ENCODE measurements at places on chromosomes 4 and X.
A peak's percentile ranks its signal among the peaks of the same experiment; 100 is the strongest.

- peak; percentile 54 for DNase-seq
Observed at GRCh38 chrX:119887721-119888425, 7.8 kb upstream of the AKAP14 start.

DNA sequence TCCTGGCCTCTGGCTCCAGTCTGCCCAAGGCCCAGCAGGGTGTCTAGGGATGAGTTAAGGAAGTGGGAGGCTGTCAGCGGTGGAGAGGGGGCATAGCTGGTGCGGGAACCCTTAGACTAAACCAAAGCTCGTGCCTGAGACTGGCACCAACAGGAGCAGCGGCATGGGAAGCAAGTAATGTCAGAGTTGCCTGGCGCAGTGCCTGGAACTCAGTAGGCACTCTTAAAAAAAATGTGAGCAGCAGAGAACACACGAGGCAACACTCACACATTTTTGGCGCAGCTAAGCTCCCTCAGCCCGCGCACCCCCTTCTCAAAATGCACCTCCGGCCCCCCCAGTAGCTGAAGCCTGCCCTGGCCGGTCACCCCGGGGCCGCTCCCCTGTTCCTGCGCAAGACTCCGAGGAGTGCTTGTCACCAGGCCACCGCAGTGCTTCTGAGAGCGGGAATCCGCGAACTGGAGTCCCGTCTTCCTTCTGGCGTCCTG is 583 bp downstream of the GABRE start:
- DNase-seq = no peak

DNA sequence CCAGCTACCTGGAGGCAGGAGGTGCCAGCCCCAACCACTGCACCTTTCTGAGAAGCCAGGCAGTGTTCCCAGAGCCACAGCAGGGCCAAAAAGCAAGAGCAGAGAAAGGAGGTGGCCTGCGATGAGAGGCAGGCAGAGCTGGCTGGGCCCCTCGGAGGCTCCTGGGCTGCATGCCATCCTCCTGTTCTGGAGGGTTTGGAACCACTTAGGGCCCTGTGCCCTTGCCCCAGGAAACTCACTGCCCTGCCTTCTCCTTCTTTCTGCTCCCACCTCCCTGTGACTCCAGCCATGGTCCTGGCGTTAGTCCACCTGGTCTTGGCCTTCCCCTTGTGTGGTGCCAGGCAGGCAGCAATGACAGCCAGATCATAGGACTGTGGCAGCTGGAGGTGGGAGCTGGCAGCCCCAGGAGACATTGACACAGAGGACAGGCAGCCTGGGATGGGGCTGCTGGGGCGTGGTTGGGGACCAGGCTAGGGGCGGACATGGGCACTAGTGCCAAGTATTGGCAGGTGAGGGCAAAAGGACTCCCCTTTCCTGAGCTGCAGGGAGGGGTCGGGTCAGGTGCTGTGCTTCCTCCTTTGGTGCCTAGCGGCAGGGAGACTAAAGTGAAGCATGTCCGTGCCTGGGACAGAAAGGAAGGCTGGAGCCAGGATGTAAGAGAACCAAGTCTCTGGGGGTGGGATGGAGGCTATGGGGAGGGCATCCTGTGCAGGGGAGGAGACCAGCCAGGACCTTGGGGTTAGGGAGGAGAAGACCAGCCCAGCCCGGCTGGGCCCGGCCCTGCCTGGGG is 1.4 kb downstream of the APLN start:
- no peak for DNase-seq

DNA sequence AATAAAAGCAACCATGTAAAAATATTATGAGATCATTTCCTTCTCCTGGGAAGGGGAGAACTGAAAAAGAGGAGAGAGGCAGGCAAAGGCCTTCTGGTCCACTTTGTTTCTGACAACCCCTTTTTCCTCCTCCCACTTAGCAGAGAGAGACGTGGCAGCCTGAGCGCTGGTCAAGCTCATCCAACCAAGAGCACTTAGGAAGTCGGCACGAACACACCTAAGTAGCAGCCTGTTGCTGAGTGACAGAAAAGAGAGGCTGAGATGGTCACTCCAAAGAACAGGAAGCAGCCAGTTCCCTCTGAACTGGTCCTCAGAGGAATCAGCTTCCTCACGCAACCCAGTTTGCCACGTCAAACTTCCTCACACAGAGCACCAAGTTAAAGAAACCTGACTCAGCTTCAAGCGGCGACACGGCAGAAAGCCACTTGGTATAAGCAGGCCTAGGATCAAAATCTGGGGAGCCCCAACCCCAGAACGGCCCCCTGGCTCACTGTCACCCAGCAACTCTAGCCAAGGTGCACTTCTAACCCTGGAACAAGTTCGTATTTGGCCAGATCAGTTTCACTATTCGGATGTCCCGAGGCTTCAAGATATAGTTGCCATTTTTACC is 861 bp downstream of the SEC24D start:
- peak; percentile 37 for DNase-seq

DNA sequence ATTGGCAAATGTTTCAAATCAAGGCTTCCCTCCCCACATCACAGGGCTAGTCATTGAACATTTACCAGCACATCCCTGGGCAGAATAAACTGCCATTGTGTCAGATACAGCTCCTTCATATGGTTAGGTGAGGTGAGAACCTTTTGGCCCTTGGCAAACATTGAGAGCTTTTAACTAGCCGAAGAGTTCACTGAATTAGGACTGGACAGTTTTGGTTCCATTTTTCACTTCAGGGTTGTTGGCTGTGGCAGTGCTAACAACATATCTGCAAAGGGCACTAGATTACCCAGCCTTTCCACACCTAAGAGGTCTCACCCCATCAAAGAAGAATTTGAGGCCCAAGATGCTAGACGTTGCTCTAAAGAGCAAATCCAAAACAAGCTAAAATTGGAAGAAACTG is 180.7 kb downstream of the GUCY2F start:
- no peak for DNase-seq

GRCh38 chrX:6674734-6675133 is 139.8 kb upstream of the VCX3A start:
- DNase-seq = no peak

DNA sequence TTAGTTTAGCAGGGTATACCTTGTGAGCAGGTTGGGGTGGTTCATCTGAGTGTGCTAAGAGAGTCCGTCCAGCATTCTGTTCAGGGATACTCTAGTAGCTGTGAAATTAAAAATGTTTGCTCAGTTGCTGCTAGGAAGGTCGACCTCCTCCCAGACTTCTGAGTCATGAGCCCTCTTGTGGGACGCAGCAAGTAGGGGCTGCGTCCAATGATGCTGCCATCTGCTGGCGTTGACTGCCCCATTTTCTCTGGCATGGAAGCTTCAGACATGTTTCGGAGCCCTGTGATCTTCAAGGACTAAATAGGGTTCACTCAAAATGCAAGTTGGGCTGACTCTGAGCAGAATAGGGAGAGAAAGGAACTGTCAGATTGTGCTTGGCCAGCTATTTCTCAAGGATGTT is 201.0 kb upstream of the ARSJ start:
- DNase-seq = no peak

DNA sequence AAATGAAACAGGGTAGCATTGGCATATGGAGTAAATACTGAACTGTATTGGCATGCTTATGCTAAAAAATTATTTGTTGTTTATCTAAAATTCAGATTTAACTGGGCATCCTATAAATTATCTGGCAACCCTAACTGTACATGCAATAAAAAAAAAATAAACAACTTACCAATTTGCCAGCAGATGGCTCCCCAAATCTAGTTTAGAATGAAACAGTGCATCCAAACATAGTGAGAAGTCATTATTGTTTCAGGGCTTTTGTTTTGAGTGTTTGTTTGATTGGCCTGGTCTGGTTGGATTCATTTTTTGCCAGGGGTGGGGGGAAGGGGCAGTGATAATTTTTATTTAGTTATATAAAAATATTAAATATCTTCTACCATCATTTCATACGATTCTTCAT is 12.8 kb upstream of the NSUN7 start:
- DNase-seq = no peak

GRCh38 chr4:17327591-17327990 is 184.3 kb downstream of the QDPR start:
- DNase-seq = no peak

GRCh38 chr4:120709991-120710390 is 212.5 kb downstream of the PRDM5 start:
- no peak for DNase-seq

GRCh38 chrX:133579631-133580030 is 164.3 kb upstream of the GPC4 start:
- no peak for DNase-seq

GRCh38 chr4:125266901-125267604 is 47.7 kb upstream of the FAT4 start:
- DNase-seq = no peak

Measured in GM19239 (cell line).